ENCODE measurements at places on chromosomes 1 and 21. TPM values are rescaled to one million over a fixed set of nuclear protein-coding genes. Genes with fewer than 3 reads are reported as not detected.

DNA sequence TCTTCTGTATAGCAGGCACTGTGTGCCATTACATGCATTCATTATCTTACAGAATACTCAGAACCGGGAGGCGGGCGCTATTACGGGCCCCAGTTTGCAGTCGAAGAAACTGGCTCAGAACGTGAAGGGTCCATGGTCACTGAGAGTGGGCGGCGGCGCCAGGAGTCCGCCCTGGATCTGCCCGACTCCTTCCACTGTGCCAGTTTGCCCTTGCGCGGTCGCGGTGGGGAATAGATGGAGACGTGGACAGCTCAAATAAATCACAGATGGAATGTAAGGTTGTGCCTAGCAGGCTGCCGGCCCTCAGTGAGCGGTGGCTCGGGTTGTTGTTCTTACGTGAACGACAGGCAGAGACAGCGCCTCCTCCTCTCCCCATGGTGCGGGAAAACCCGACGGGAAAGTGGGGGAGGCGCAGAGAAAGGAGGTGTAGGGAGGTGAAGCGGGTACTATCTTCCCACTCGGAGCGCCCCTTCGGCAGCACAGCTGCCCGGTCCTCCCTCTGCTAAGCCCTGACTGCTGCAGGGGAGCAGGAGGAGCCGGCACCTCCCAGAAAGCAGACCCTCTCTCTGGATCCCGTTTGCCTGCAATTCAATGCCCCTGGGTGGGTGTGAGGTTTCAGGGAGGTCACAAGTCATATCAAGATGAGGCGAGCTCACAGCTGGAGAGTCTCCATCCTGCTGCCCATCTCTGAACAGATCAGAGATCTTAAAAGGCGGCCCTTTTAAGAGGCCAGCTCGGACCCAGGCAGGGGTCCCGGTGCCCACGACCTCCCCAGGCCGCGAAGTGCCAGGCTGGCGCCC, 1.1 kb downstream of the COL9A2 start:
- H3K4me3 ChIP-seq, result peak overlapping the region; percentile 82
- H3K36me3 ChIP-seq, result no peaks in the 10 kb centered on the region
- H3K27me3 ChIP-seq, result peaks cover 23% of the 10 kb centered on the region
- peak overlapping the region; percentile 86 for H3K27ac ChIP-seq

DNA sequence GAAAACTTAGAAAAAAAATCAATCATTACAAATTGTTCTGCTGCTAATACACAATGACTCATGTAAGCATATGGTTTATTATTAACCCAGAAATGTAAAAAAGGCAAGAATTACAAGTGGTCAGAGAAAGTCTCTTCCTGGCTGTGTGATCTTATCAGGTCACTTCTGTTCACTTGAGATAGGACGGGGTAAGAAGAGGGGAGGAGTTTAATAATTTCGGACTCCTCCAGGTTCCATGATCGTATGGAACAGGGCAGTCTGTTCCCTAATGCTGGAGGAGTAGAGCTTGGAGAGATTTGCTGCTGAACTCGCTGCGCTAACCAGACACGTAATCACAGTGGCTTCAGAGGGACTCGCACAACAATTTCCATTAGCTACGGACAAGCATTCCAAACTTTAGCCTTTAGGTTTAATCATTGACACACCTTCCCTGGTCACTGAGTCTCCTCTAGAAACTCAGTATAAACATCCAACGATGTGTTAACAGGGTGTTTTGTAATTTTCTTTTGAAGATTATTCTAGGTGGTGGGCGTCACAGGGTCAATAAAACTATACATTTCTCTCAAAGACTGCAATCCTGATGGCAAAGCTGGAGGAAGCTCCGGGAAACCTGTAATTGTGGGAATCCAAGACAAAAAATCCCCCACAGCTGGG, 1.3 kb downstream of the CRYZ start:
- peaks cover 14% of the 10 kb centered on the region for H3K4me1 ChIP-seq
- peak; percentile 65 for DNase-seq
- H3K27ac ChIP-seq, result peak overlapping the region; percentile 91
- no peaks in the 10 kb centered on the region for H3K36me3 ChIP-seq
- no peak overlapping the region for H3K4me3 ChIP-seq

DNA sequence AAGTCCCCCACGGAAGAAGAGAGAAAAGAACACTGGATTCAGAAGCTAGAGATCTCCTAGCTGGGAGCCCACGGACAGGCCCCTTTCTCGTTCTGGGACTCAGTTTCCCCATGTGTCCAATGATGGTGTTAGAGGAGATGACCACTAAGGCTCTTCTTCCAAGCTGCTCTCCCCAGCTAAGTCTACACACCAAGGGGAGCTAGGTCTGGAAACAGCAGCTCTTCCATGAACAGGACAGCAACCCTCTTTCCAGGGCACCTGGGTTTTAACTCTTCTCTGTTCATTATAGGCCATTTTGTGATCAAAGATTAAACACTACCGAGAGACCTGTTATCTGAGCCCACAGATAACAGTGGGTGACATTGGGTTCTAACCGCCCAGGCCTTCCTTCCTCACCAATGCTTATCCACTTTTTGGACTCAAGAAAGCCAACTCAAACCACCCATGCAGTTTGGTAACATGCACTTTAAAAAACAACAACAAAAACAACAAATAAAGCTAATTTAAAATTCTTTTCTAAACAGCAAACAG, 85.9 kb downstream of the MRPL37 start:
- H3K4me1 ChIP-seq, result peaks cover 55% of the 10 kb centered on the region
- H3K4me3 ChIP-seq, result no peak overlapping the region
- no peaks in the 10 kb centered on the region for H3K27me3 ChIP-seq

DNA sequence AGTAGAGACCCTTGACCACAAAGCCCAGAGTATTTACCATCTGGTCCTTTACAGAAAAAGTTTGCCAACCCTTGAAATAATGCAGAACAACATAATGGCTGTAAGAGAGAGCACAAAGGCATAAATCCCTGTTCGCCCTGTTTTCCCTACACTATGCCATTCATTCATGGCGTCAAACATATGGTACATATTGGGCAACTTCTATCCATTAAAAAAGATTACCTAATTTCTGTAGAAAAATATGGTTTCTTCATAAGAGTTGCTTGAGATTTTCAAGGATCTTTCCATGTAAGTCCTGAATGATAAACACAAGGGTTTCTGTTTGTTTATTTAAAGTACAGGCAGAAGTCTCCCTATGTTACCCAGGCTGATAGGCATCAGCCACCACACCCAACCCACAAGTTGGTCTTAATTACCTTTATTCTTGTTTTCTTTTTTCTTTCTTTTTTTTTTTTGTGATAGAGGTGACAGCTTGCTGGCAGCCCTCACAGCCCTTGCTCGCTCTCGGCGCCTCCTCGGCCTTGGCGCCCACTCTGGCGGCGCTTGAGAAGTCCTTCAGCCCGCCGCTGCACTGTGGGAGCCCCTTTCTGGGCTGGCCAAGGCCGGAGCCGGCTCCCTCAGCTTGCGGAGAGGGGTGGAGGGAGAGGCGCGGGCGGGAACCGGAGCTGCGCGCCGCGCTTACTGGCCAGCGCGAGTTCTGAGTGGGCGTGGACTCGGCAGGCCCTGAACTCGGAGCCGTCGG, 68.3 kb upstream of the NR5A2 start:
- H3K36me3 ChIP-seq, result no peaks in the 10 kb centered on the region
- no peaks in the 10 kb centered on the region for H3K4me1 ChIP-seq

- no peak overlapping the region for H3K4me3 ChIP-seq
- H3K27me3 ChIP-seq, result peaks cover 3% of the 10 kb centered on the region
- no peak overlapping the region for H3K27ac ChIP-seq
- H3K36me3 ChIP-seq, result no peaks in the 10 kb centered on the region
- no peak for DNase-seq
Measured at GRCh38 chr1:33872683-33873082, 8.8 kb downstream of the HMGB4 start.

- DNase-seq, result no peak
- no peaks in the 10 kb centered on the region for H3K36me3 ChIP-seq
- no peak overlapping the region for H3K4me3 ChIP-seq
- H3K27ac ChIP-seq, result no peak overlapping the region
- H3K4me1 ChIP-seq, result no peaks in the 10 kb centered on the region
- H3K27me3 ChIP-seq, result no peaks in the 10 kb centered on the region
Measured at GRCh38 chr21:39891111-39891510, 23.9 kb downstream of the PCP4 start.

DNA sequence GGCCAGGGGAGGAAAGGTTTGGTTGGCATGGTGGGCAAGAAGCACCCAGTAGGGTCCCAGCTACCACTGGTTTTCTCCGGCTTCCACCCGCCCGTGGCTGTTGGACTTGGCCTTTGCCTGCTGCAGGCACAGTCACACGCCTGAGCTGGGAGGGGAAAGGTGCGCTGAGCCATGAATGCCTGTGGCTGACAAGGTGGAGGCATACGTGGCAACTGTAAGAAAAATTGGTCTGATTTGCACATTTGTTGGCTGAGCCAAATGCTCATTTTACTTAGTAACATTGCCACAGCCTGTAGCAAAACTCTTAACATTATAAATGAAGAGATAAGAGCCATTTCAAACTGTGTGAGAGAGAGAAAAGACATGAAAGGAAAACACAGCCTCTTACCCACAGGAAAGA, 191.6 kb downstream of the PTPRC start:
- H3K4me3 ChIP-seq, result no peak overlapping the region
- no peak overlapping the region for H3K27ac ChIP-seq
- H3K4me1 ChIP-seq, result no peaks in the 10 kb centered on the region

DNA sequence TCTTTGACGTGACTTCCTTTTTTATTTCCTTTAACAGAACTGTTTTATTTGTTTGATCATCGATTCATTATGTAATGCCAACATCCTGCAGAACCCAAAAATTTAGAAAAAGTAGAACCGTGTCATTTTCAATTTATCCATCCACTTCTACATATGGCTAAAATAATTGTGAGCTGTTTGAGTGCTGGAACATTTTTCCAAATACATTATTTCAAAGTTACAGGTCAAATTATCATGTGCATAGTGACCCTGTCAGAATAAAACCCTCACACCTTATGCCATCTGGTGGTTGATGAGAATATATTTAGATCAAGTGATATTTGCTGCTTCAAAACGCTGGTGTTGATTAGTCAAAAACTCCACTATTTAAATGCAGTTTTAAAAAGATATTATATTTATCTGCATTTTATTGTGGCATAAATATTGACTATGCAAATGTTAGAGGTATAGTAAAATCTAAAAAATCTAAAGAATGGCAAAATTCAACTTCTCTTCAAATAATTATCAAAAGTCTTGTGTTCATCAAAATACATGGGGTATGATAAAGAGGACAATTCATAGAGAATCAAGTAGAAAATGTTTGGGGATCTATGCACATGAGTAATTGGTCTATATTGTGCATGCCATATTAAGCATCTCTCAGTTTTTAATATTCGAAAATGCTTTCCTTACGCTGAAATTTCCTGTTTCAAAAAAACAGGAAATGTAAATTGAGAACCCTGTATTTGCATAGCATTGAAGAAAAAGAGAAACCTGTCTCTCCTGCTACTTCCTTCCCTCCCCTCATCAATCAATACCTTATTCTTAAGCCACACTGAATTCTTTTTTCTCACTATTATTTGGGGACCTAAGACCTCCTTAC, 39.7 kb downstream of the UBE2U start:
- H3K4me3 ChIP-seq, result no peak overlapping the region
- no peaks in the 10 kb centered on the region for H3K36me3 ChIP-seq
- H3K4me1 ChIP-seq, result no peaks in the 10 kb centered on the region
- H3K27me3 ChIP-seq, result no peaks in the 10 kb centered on the region
- DNase-seq, result peak; percentile 54

GRCh38 chr1:54107131-54107530, 45.7 kb downstream of the CDCP2 start:
- DNase-seq, result no peak
- H3K27ac ChIP-seq, result no peak overlapping the region
- no peaks in the 10 kb centered on the region for H3K36me3 ChIP-seq

GRCh38 chr1:162136760-162137159, 67.3 kb downstream of the NOS1AP start:
- H3K4me1 ChIP-seq, result peaks cover 21% of the 10 kb centered on the region
- peak; percentile 54 for DNase-seq
- no peaks in the 10 kb centered on the region for H3K27me3 ChIP-seq
- no peak overlapping the region for H3K27ac ChIP-seq
- H3K4me3 ChIP-seq, result no peak overlapping the region

DNA sequence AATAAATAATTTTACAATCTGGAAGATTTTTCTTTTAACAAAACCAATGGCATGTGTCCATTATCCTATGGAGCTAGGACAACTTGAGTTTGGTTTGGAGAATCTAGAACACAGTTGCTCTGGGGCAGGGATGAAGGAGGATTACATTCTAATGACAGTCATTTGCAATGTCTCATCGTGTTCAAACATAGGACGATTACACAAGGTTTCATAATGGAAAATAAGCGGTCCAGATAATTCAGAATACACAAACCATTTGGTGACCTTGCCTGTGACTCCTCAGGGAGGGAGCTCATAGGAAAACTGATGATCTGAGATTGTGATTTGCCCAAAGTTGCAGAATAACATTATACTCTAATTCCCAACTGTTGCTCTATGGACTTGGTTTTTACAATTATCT, 27.6 kb upstream of the RGL1 start:
- no peaks in the 10 kb centered on the region for H3K36me3 ChIP-seq
- no peaks in the 10 kb centered on the region for H3K4me1 ChIP-seq
- H3K4me3 ChIP-seq, result no peak overlapping the region
- DNase-seq, result no peak
- peak overlapping the region; percentile 59 for H3K27ac ChIP-seq

- H3K27ac ChIP-seq, result no peak overlapping the region
- H3K27me3 ChIP-seq, result no peaks in the 10 kb centered on the region
- no peaks in the 10 kb centered on the region for H3K36me3 ChIP-seq
- H3K4me3 ChIP-seq, result no peak overlapping the region
- no peak for DNase-seq
- peaks cover 11% of the 10 kb centered on the region for H3K4me1 ChIP-seq
Measured at GRCh38 chr1:201774224-201774982, 54.6 kb upstream of the IPO9 start.

- no peak overlapping the region for H3K27ac ChIP-seq
- no peaks in the 10 kb centered on the region for H3K36me3 ChIP-seq
- H3K4me1 ChIP-seq, result peaks cover 4% of the 10 kb centered on the region
- H3K27me3 ChIP-seq, result peaks cover 33% of the 10 kb centered on the region
- no peak for DNase-seq
Measured at GRCh38 chr1:229437443-229437842, 3.5 kb upstream of the ACTA1 start.

NBPF10 gene
- 1.0 TPM for total RNA-seq

DYNLT5 gene
- total RNA-seq, result not detected

CNTN2 gene
- 9.7 TPM for total RNA-seq

COL24A1 gene
- total RNA-seq, result 2.7 TPM

STUM gene
- total RNA-seq, result 0.16 TPM

PIGR gene
- 23.3 TPM for total RNA-seq

C1orf115 gene
- 49.2 TPM for total RNA-seq

GJC2 gene
- 0.80 TPM for total RNA-seq
